ENCODE measurements at places on chromosomes 6 and 20.

DNA sequence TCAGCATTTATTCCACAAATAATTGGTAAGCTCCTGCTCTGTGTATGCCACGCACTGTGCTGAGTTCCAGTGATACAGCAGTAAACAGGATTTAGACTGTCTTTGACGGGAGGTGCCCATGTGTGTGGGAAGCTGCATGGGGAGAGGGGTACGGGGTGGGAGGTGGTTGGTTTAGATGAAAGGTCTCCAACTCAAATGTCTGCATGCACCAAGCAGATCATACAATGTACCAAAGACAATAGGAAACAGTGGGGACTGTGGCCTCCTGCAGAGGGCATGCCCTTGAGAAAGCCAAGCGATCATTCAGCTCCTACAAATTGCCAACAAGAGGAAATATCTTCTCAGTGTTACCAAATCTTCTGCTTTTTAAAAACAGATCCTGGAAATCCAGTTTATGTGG, 36.1 kb downstream of the SLC22A2 start:
- no peak for DNase-seq

- DNase-seq = peak; percentile 29
Observed at GRCh38 chr20:51766994-51767866, 960 bp downstream of the ATP9A start.

- no peak for DNase-seq
Observed at GRCh38 chr20:63322146-63322932, 29.4 kb downstream of the COL20A1 start.

GRCh38 chr20:9011121-9011520, 57.8 kb upstream of the PLCB4 start:
- DNase-seq = no peak

GRCh38 chr20:49283176-49283702, 5.4 kb upstream of the ZNFX1 start:
- DNase-seq = no peak

DNA sequence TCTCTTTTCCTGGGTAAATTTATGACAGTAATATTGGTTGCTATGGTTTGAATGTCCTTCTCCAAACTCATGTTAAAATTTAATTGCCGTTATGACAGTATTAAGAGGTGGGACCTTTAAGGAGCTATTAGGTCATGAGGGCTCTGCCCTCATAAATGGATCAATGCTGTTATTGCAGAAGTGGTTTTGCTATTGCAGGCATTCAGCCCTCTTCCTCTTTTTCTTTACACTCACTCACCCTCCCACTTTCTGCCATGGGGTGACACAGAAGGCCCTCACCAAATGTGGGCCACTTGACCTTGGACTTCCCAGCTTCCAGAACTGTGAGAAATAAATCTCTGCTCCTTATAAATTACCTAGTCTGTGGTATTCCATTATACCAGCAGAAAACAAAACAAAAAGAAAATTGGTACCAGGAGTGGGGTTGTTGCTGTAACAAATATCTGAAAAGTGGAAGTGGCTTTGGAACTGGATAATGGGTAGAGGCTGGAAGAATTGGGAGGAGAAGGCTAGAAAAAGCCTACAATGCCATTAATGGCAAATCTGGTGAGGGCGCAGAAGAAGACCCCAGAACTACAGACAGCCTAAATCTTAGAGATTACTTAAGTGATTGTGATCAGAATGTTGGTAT, 24.8 kb upstream of the IGF2R start:
- no peak for DNase-seq

GRCh38 chr6:111957623-111958315, 84.5 kb upstream of the FYN start:
- DNase-seq = peak; percentile 61

DNA sequence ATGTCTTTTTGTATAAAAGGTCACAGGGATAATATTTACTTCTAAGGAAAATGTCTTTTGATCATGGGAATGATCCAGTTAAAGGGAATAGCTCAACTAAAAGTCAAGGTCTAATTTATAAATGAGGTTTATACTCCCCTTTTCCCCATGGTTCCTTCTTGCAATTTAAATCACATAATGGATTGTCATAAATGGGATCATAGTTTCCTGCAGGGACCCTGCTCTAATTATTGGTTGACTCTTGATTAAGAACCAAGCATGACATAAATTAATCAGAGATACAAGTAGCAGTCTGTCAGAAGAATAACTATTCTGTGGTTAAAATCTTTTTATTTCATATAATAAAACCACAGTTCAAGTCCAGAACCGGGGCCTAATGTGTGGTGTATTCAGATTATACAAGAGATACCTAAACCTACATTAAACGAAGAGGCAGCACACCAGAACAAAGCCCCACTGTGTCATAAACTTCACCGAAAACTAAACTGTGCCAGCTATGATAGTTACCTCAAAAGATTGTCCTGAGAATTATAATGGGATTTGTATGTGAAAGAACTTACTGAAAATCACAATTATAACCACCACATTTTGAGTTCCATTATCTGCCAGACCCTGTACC, 43.0 kb upstream of the CD83 start:
- DNase-seq = no peak

- DNase-seq = no peak
Observed at GRCh38 chr6:159826968-159827647, 27.0 kb downstream of the PNLDC1 start.

GRCh38 chr6:101936516-101936915, 543.0 kb downstream of the GRIK2 start:
- no peak for DNase-seq

- DNase-seq = no peak
Observed at GRCh38 chr6:144106206-144106605, 10.8 kb upstream of the SF3B5 start.

GRCh38 chr6:64415926-64416325, 780.3 kb downstream of the PHF3 start:
- peak; percentile 23 for DNase-seq
